ENCODE measurements at places on chromosomes 1 and 21.

DNA sequence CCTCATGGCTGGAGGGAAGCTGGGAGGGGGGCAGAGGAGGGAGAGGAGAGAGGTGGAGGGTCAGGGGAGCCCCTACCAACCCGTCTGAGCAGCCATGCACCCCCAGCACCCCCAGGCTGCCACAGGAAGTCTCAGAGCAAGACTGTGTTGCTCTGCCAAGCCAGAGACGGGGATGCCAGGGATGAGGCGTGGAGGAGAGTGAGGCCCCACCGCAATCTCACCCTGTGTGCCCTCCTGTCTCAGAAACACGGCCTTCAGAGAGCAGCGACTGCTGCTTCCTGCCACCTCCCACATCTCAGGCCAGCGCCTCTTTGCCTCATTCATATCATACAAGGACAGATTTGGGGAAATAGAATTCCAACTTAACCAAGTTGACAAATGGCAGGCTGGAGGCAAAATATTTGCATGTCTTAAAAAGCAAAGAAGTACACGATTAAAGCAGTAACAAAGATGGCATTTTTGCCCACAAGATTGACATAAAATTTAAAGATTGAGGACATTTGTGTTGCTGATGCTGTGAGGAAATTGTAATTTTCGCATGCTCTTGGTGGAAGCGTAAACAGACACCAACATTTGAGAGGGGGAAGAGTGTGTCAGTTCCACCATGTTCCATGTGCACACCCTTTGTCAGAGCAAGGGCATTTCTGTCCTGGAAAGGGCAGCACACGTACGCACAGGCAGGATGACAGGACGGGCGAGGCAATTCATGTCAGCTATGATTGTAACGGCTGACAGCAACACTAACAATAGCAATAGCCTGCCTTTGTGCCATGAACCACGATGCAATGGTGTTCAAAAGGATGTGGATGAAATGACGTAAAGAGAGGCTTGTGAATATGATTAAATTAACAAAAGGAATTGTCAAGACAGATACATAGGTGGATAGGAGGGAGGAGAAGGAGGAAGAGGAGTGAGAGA, 59.0 kb upstream of the BACE2 start:
- DNase-seq: no peak

DNA sequence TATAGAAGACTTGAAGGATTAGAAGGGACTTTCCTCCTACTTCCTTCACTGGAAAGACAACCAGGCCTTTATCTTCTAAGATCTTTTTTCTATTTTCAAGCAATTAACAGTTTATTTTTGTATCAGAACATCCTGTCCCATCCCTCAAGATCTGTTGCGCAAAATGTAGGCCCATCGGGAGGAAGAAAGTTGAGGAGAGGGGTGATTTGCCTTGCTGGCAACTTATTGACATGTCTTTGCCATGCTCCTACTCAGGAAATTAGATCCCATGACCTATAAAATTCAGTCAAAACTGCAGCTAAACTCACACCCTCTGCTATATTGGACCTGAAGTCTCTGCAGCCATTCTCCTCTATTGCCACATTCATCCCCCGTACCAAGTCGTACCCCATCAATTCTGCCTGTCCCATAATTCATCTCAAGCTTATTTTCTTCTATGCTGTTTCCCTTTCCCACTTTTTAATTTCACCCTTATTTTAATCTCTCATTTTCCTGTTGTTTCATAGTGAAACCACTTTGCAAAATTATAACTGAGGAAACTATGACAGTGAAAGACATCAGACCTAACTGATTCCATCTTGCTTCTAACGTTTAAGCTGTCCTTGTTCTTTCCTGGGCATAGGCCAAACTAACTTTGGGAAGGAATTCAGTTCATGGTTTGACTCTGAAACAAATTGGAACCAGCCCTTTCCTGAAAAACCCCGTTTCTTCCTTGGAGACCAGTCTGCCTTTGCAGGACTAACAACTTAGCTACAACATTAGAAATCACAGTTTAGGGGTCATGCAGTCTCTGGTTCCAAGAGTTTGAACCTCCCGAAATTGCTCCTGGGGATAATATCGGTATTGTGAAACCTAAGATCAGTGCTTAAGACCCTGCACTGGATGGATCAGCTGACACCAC, 195.7 kb upstream of the PTBP2 start:
- DNase-seq: no peak

GRCh38 chr21:14706712-14707510, 160.8 kb upstream of the SAMSN1 start:
- no peak for DNase-seq

DNA sequence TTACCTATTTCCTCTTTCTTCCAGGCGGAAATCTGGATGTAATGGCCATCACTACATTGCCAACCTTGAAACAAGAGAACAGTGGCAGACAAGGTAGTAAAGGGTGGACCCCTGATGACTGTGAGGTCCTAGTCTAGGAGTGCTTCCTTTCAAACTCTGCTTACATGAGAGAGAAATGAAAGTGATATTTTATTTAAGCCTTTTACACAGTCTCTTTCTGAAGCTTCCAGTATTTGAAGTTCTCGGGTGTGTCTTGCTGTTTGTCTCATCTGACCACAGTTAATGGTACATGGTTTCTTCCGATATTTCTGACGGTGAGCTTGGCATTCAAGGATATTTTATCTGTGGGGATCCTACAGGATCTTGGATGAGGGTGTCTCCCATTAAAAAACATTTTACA, 215.2 kb downstream of the SLC45A1 start:
- DNase-seq: no peak

- no peak for DNase-seq
Measured at GRCh38 chr1:67347688-67348472, 40.2 kb downstream of the IL12RB2 start.

DNA sequence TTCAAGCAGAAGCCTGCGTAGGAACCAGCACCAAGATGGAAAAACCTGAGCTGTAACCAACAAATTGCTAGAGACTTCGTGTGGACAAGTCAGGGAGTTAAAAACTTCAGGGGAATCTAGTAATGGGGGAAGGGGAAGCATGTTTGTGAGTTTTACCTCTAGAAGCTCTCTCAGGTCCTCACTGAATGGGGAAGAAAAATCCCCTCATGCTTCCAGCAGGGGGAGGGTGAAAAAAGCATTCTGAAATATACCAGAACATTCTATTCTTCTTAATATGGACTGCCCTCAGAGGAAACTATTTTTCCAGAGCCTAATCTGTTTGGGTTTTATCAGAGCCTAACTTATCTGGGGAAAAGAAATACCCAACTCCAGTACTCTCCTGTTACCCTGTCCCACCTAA, 28.6 kb downstream of the GNG12 start:
- no peak for DNase-seq

DNA sequence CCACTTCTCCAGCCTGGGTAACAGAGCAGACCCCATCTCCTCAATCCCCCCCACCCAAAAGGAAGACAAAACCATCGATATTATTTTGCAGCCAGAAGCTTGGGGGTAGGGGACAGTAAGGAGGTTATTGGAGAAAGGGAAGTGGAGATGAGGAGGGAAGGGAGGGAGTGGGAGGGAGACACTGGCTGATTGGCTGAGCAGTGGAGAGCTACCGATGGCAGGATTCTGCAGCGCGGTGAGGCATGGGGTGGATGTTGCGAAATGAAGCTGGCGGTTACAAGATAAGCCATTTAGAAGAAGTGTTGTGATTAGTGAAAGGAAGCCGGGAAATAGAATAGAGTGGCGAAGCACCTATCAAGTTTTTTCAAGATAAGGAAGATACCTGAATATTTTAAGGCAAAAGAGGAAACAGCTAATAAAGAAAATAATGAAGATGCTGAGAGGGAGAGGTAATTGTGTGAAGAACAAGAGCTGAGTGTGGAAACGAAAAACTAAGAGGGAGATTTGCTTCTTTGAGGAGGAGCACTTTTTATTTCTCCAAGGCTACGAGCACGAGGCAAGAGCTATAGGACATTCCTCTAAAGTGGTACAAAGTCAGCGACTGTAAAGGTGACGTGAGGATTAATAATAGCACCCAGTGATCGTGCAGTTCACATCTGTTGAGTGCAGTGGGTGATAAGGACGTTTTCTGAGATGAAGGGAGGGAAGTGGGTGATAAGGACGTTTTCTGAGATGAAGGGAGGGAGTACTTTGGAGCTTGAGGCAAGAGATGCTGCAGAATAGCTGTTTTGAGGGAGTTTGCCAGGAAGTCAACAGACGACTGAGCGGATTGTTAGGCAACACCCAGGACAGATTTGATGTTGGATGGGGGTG, 103.2 kb upstream of the KIF26B start:
- DNase-seq: no peak

- no peak for DNase-seq
Measured at GRCh38 chr1:162951553-162952315, 90.8 kb upstream of the CCDC190 start.

DNA sequence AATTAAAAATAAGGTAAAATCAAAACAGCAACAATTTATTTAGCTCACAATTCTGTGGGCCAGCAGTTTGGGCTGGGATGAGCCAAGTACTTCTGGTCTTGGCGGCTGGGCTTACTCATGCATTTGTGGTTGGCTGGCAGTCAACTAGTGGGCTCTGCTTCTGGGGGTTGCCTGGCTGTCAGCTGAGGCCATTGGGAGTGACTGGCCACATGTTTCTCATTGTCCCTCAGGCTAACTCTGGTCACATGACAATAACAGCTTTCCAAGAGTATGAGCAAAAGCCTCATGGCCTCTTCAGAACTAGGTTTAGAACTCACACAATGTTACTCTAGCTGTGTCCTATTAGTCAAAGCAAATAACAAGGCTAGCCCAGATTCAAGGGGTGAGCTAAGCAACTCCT, 15.6 kb upstream of the CHIA start:
- DNase-seq: no peak

DNA sequence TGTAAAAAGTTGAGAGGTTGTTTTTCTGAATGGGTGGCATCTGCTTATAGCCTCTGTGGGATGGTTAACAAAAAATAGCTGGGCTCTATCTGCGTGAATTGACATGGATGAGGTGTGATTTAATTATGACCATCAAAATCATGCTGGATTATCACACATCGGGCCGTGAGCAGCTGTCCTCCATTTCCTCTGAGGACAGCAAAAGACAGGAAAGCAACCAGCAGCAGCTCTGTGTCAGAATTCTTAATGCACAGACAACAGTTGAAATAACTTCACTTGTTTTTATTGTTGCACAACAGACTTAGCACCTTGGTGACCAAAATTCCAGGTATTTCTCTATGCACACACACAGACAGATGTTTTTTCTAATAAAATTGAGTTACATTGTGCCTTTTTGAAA, 54.5 kb upstream of the LAPTM5 start:
- no peak for DNase-seq

GRCh38 chr1:14761291-14762153, 163.0 kb downstream of the KAZN start:
- no peak for DNase-seq
